Sciatic nerve (tissue), 2 donors: ENCODE measurements at places on chromosomes 2 and 18.

DNA sequence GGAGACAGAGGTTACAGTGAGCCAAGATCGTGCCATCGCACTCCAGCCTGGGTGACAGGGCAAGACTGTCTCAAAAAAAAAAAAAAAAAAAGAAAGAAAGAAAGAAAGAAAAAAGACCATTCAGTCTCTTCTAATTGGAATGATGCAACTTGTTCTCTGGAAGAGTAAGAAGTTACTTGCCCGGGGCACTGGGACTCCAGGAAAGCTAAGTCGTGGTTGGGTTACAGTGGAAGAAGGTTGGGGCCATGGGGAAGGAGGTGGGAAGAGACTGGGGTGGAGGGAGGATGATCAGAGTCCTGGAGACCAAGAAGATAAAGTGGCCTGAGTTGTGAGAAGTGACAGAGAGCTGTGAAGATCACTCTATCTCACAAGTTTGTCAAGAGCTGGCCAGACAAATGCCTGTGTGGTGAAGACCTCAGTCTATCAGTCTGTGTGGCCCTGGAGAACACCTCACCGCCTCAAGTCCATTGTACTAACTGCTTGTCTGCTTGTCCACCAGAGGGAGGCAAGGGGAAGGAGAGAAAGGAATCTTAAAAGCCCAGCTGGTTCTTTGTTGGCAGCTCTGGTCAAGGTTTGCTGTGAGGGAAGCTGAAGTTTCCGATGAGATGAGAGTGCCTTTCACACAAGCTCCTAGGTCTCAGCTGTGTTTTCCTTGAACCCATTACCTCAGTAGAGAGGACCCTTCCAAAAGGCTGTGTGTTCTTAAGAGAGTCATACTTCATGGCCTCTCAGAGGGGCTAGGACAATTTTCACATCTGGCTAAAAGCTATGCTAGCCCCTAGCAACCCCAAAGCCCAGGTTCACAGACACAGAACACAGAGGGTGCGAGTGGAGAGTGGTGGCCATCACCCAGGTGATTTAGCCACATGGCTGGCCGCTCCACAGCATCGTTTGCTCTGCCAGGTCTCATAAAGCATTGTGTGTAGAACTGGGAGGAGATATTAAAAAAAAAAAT lies 72.0 kb upstream of the TMEM178A start:
- no peak for DNase-seq

DNA sequence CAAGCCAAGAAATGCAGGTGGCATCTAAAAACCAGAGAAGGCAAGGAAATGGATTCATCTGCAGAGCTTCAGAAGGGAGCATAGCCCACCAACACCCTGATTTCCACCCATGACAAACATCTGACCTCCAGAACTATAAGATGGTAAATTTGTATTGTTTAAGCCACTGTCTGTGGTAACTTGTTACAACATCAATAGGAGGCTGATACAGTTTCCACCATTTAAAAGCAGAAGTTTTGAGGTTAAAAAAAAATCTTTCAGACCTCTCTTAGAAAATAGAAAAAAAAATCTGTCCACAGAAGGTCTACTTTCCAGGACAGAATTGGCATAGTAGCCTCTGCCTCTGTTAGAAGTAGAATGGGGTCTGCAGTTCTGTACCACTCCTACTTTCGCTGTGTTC lies 37.2 kb downstream of the SLC40A1 start:
- no peak for DNase-seq

- peak; percentile 81 for DNase-seq
Observed at GRCh38 chr2:14632133-14632936, at the start of gene LRATD1. Gene LRATD1 (plus strand): TSS chr2:14632717. CDS start chr2:14633980, 1,263 bp downstream.

DNA sequence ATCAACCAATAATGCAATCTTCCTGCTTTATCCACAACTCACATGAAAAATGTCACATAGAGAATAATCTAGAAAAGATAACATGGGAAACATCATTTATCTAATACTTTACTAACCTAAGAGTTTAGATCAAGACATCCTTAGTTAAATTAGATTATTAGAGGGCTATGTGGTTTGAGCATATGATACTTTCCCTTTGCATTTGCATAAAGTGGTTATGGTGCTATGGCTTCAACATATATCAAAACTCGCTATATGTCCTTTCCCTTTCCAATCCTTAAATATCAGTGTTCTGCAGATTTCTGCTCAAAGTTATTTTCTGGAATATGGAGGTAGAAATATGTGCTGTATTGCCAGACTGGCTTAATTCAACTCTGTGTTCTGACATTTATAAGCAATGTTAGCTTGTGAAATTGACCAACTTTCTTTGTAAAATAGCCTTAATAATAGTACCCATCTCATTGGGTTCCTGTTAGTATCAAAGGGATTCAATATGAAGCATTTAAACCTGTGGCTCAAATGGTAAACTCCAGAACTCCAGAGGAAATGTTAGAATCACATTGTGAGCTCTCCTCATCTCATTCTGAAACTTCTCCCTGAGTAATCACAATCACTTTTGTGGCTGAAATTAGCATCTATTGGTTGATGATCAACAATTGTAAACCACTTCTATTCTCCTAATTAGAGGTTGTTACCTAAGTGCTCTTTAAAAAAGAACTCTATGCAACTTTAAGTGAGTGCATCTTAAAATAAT lies 1089.9 kb upstream of the SLC39A10 start:
- no peak for DNase-seq

DNA sequence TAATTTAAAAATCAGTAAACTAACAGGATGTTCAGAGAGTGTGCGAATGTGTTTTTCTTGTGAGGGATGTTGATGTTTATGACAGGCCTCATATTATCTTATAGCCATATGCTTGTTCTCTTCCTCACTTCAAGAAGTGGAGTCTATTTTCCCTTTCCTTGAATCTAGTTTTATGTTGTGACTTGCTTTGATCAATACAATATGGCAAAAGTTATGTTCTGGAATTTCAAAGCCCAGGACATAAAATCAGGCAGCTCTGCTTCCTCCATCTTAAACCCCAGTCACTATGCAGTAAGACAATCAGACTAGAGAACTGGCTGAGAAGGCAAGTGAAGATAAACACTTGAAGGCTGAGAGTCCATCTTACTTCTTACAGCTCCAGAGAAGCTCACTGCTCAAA lies 585.1 kb upstream of the NETO1 start:
- no peak for DNase-seq
